D341Med (cell line): ENCODE measurements at places on chromosomes 1 and 21.
A peak's percentile ranks its signal among the peaks of the same experiment; 100 is the strongest.

- DNase-seq, result no peak
These were observed 11.7 kb upstream of the ARF1 start for GRCh38 chr1:228070851-228071250.

- no peak for DNase-seq
These were observed 172.7 kb downstream of the RASAL2 start for GRCh38 chr1:178266619-178267066.

- DNase-seq, result no peak
These were observed 21.6 kb downstream of the CD244 start for GRCh38 chr1:160841079-160841478.

DNA sequence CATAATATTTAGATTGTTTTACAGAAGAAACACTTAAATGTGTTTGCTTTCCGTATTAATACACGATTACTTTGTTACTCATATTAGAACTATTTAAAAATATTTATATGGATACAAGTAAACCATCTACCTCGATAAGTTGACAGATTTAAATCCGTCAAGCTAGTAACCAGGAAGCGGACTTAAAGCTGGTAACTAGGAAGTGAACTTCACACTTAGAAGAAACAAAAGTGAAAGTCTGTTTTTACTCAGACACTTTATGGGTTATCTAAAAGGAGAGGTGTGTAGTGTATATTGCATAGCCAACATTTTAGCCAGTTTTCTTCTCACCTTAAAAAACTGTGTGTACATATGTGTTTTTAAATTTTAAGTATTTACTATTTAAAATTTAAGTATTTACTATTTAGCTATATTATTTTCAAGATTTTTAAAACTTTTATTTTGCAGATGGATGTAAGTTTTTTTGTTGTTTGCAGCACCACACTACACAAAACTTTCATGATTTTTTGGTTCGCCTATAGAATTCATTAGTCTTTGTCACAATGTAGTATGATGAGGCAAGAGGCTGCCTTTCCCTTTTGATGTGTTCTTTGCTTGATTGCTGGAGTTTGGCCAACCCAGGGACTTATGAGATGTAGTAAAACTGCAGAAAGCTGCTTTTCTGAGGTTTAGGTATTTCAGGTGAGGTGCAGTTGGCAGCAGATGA lies 2.7 kb downstream of the USP25 start:
- no peak for DNase-seq

DNA sequence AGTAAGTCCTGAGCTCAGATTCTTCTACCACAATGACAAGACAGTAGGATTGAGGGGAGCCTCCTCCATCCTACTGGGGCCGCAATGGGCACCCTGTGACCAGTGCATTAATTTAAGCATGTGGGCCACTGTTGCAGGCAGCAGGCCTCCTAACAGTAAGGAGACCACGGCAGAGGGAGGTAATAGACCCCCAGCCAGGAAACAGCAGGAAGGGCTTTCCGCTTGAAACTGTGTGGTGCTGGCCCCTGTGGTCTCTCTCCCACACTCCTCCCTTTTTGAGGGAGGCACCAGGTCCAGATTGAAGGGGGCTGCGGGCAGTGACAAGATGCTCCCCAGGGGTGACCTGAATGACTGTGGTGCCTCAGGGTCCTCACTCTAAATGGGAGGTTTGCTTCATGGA lies 1.7 kb upstream of the CLDN19 start:
- no peak for DNase-seq

DNA sequence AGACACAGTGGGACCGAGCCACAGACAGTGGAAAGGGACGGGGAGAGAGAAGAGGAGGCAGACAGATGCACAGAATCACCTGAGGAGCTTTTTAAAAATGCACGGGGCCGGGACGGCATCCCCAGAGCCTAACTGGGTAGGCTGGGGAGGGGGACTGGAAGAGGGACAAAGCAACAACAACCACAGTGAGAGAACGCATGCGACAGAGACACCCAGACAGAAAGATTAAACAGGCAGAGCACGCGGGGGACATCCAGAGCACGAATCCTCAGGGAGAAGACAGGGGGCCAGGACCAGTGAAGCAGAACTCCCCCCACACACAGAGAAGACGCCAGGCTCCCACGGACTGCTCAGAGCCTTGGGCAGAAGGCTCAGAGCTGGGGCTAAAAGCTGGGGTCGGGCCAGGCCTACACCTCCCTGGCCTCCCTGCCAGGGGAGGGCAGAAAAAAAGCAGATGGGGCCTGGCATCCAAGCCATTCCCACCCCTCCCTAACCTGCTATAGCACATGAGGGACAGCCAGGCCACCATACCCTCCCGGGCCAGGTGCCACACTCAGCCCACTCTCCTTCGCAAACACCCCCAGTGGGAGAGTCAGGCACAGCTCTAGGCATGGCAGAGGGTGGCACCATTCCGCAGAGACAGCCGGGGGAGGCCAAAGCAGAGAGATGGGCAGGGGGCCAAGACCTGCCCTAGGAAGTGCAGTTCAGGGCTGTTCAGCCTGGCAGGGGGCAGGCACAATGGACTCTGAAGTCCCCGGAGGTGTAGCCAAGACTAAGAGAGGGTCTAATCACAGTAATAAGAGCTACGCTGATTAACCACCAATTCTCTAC lies 29.8 kb upstream of the COL16A1 start:
- no peak for DNase-seq

GRCh38 chr1:53638360-53639035 lies 100.5 kb downstream of the GLIS1 start:
- no peak for DNase-seq

DNA sequence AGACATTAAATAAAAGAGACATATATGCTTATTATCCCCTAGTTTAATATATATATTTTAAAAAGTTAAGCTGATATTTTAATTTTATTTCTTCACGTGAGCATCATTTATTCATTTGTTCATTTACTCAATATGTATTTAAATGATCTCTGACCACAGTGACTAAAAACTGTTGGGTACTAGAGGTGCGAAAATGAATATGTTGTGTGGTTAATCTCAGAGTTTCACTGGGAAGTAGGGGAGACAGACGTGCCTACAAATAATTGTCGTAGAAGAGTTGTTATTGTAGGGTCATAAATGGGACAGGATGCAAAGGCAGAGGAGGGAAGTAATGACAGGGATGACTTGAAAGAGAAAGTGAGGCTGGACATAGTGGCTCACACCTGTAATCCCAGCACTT lies 213.0 kb upstream of the CACYBP start:
- no peak for DNase-seq

GRCh38 chr1:103106426-103107341 lies 1.6 kb downstream of the COL11A1 start:
- peak; percentile 38 for DNase-seq

- DNase-seq, result no peak
These were observed 55.3 kb upstream of the KCND3 start for GRCh38 chr1:112044745-112045144.

- peak; percentile 8 for DNase-seq
These were observed 10.9 kb upstream of the TTC22 start for GRCh38 chr1:54811739-54812655.

DNA sequence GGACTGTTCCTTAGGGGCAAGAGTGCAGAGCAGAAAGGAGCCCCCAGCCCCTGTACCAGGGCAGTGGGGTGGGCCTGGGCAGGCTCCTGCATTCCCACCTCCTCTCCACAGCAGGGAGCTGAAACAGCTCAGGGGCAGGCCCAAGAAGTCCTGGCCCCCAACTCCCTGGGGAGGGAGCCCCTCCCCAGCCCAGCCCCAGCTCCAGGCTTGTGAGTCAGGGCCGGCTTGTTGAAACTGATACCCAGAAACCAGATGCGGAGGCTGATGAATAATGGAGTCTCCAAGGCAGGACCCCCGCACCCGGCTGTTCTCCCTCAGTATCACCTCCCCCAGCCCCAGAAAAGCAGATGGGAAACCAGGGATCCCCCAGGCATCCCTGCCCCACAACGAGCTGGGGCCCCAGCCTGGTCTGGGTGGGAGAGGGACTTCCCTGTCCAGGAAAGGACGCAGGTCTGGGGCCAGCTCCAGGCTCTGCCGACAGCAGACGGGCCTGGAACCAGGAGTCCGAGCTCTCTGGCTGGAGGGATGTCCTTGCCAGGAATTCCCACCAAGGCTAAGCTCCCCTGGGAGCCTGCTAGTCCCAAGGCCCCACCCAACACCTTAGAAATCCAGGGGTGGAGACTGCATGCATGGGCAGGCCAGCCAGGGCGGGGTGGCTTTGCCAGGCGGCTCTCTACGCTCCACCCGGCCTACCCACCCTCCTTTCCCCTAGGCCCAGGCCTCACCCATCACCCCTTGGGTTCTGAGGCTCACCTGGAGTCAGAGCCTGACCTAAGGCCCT lies 2.7 kb downstream of the PLEKHG5 start:
- peak; percentile 68 for DNase-seq

GRCh38 chr1:229241390-229241789 lies 29.5 kb upstream of the RAB4A start:
- DNase-seq, result no peak

GRCh38 chr21:38486221-38486620 lies 12.1 kb downstream of the ERG start:
- no peak for DNase-seq

DNA sequence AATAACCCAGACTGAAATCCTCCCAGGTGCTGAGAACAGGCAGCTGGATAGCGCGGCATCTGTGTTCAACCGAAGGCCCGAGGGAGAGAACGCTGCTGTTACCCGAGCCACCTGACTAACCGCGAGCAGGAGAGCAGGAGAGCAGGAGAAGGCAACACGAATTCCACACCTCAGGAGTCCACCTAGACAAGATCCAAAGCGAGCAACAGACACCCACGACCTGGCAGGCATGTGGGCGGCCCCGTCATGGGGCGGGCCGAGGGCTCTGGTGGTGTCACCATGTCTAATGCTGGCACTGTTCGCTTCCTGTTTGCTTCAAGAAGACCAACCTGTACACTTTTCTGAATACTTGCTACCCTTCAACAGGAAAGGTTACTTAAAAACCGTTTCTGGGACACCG lies 20.9 kb upstream of the SPATC1L start:
- no peak for DNase-seq

DNA sequence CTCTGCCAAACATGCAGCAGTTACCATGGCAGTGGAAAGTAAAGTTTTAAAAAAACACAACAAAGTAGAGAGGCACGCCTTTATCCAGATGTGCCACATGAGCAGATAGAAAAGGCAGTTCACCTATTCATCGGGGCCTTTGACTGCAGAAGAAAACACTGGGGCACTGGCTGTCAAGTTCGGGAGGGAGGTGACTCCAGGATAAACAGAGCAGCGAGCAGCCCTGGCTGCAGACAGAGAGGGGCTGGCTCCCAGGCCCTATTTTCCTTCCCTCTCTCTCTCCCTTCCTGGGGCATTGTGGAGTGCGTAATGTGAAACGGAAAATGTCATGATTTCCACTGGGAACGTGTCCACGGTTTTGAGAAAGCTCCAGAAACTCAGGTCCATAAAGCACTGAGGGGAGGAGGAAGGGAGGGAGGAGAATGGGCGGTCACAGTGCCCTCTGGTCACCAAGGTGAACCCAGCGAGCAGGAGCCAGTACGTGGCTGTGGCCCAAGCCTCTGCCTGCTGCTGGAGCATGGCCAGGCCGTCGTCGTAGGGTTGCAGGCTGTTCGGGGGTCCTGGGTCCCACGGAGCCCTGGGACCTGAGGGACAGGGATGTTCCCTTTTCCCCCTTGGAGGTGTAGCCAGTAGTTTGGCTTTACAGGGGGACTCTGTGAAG lies 114.7 kb upstream of the IRF2BP2 start:
- DNase-seq, result peak; percentile 83

DNA sequence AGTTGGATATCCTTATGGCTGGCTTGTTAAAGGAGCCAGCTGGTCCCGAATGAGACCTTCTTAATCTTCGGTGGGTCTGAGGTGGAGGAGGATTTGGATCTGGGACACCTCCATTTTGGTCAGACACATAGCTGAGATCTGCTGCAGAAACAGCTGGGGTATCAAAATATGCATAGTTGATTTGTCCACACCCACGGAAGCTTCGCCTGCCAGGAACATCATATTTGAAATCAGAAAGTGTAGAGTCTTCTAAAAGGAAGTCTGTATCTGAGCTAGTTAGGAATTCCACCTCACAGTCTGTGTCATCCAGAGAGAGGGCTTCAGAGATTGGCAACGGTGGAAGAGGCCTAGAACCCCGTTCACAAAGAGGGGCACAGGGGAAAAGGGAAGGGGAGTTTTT lies 12.3 kb downstream of the ERRFI1 start:
- no peak for DNase-seq

DNA sequence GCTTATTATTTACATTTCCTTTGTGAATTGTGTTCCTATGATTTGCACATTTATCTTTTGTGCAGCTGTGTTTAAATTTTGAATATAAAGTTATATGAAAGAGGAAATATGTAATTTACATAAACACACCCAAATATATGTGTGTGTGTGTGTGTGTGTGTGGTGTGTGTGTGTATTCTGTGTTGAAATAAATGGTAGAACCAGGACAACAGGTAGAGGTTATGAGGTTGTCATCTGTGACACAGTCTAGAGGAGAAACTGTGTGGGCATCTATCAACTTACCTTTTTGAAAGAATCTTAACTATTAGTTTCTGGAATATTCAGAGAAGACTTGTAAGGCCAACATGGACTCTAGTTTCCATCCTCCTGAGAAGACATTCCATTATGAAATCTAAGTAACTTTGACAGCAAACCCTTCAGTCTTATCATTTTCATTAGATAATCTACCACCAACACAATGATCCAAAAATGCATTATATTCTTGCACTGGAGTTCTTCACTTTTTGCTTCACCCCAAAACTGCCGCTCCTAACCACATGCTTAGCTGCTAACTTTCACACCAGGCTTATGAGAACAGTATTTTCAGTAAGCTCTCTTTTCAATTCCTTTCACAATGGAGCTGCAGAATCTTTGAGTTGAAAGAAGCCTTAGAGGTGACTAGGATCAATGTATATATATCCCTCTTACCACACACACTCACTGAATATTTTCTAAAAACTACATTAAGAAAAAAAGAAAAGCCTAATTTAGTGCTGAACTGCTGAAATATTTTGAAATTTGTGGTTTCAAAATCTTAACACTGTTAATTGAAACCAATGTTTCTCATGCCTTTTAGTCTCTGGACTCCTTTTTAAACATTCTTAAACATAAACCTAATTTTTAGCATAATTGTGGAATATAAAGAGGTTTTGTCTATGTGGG lies 21.8 kb downstream of the PTPRC start:
- DNase-seq, result no peak

DNA sequence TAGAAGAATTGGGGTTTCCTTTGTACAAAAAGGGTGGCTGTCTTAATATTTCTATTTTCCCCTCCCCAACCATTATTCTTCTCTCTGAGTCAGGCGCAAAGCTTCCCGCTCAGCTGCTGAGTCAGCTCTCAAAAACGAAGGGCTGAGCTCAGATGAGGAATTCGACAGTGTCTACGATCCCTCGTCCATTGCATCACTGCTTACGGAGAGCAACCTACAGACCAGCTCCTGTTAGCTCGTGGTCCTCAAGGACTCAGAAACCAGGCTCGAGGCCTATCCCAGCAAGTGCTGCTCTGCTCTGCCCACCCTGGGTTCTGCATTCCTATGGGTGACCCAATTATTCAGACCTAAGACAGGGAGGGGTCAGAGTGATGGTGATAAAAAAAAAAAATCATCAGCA lies 3.0 kb upstream of the TUFT1 start:
- DNase-seq, result no peak

- no peak for DNase-seq
These were observed 79.4 kb upstream of the POU3F1 start for GRCh38 chr1:38125837-38126520.

- DNase-seq, result no peak
These were observed 37.7 kb downstream of the SLC45A1 start for GRCh38 chr1:8355439-8356255.
